ENCODE measurements at places on chromosomes 2 and 18.

DNA sequence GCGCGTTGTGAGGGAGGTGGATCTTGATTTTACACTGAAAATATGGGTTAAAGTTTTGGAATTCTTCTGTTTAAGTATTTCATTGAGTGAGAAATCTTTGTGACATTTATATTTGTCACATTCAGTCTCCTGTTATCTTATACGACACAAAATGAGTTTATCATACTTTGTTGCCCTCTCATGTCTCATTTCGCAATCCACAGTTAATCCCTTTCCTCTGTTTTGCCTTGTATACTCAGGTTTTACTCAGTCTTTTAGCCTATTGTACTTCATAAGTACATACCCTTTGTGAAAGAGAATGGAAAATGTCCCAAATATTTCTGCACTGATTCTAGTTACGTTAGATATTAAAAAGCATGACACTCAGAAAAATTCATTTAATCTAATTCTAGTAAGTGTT lies 142.7 kb downstream of the ATP9B start:
- no peak for DNase-seq

DNA sequence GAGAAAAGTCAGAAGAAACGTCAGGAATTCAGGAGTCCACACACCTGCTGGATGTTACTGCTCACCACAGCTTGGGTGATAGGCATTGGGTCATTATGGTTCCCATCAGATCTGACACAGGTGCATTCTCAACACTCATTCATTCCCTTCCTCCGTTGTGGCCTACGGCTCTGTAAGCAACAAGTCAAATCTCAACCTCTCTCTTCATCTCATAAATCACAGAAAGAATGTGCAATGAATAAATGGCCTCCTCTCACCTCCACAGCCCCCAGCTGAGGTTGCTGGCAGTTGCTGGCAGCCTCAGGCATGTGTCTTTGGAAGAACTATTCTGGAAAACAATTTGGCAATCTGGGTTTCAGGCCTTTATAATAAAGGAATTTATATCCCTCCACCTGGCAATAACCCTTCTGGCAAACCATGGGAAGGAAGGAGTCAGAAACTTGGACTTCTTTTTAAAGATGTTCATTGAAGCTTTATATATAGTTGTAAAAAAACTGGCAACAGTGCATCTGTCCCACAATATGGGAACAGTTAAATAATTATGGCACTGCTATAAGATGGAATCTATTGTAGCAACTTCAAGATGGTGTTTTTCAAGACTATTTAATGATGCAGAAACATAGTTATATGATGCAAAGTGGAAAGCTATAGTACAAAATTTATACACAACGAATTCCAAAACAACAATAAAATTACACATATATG lies 175.4 kb downstream of the ANAPC1 start:
- DNase-seq, result no peak

GRCh38 chr2:239942090-239942489 lies 83.1 kb downstream of the NDUFA10 start:
- no peak for DNase-seq

GRCh38 chr2:61210332-61210981 lies 48.5 kb downstream of the C2orf74 start:
- peak; percentile 70 for DNase-seq

DNA sequence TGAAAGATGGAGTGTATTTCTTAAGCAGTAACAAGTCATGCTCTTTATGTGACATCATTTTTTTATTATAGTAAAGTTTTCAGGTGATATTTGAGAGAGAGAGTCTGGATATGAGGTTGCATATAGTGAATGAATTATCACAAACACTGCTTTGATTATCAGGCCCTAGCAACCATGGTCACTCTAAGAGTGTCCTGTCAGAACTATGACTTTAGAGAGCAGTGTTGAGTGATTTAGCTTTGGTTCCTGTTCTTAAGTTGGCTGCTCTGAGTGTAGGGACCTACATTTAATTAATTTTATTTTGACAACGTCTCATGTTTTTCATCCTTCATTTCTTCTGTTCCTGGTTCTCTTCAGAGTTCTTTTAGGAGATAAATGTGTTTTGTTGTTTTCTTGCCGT lies 275.5 kb downstream of the KCNJ3 start:
- DNase-seq, result peak; percentile 11

DNA sequence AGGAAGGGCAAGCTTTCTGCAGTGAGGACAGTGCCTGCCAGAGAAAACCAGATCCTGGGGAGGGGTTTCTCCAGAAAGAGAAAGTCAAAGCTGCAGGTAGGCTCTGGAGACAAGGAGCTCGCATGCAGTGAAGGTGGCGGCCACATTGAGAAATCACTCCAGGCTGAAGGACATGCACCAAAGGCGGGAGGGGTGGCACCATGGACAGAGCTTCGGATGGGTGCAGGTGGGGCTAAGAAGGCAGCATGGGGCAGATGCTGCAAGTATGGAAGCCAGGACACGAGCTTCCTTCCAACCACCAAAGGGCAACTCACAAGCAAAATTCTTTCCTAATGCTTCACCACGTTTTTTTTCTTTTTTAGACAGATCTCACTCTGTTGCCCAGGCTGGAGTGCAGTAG lies 104.4 kb upstream of the SLC35G4 start:
- DNase-seq, result no peak

- DNase-seq, result no peak
Measured at GRCh38 chr2:18273205-18273604, 287.2 kb downstream of the RDH14 start.

DNA sequence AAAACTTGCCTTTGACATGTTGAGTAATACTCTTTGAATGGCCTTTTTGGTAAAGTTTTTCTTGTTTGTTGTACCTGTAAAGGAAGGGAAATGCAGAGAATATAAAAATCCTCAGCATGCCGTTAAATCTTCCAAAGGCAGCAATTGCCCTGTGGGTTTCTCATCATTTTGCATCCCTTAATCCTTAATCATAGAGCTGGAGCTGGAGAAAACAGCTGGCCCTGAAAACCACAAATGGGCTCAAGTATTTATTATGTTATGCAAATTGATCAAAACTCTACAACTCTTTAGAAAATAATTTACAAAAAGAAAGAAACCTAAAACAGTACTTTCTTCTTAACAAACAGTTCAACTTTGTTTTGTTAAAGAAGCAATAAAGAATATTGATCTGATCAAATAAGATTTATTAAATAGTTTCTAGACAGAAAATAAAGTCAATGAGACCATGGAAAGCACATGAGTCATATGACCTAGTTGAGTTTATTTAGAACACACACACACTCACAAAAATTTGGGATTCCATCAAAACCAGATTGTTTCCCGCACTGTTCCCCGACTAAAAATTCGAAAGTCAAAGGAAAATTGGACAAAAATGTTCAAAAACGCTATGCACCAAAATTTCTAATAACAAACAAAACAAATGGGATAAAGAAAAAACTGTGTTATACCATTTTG lies 309.0 kb downstream of the GULP1 start:
- DNase-seq, result no peak

- no peak for DNase-seq
Measured at GRCh38 chr2:222751238-222751637, 79.8 kb downstream of the MOGAT1 start.

- peak; percentile 94 for DNase-seq
Measured at GRCh38 chr2:238864207-238865014, 16.5 kb downstream of the TWIST2 start.

GRCh38 chr2:56505885-56506284 lies 322.1 kb downstream of the CCDC85A start:
- DNase-seq, result no peak

DNA sequence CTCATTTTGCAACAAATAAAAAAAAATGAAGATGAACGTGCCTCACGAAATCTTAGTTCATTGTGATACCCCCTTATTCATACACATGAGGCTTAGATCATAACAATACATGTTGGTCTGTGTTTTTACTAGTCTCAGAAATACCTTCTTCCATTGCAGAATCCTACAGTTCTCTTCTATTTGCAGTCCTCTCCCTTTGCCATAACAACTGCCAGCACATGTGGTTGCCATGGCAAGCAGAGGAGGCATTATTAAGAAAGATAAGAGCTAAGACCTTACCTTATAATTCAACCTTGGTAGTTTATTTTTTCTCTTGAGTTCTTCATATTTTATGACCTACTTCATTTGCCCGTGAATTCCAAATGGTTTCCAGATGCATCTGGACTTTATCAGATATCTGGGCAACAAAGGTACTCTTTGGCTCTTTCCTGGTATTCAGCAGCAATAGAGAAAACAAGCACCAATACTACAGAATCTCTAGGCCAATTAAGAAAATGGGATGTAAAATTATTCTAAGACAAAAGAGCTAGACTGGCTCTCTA lies 524.0 kb downstream of the CMPK2 start:
- DNase-seq, result no peak

GRCh38 chr2:146978577-146979555 lies 866.0 kb upstream of the ACVR2A start:
- DNase-seq, result no peak

DNA sequence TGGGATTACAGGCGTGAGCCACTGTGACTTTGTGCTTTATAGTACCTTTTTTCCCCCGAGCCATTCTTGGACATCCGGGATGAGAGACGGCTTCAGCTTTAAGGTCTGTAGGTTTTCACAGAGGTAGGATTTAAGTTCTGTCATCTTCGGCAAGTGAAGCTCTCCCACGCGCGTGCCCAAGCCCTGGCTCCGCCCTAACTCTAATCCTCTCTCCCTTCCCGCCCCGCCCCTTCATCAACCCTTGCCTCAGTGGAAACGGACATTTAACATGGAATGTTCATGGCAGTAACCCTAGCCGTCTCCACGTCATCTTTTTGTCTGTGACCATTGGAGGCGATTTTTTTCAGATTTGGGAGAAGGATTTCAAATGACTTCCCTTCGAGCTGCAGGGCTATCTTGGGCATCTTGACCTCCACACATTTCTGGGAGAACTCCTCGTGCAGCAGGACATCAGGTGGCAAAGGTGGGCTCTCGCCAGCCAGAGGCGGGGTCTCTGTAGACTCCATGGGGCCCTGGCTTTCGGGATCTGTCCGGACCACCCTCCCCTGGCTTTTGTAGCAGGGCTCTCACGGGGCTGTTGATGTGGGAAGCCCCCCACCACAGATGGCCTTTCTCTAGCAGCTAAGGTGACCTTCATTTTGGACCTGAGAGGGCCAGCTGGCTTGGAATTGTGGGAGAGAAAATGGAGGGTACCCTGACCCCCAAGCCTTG lies 6.8 kb downstream of the COLEC11 start:
- DNase-seq, result no peak

GRCh38 chr2:25373269-25373981 lies 31.7 kb upstream of the DNMT3A start:
- no peak for DNase-seq

DNA sequence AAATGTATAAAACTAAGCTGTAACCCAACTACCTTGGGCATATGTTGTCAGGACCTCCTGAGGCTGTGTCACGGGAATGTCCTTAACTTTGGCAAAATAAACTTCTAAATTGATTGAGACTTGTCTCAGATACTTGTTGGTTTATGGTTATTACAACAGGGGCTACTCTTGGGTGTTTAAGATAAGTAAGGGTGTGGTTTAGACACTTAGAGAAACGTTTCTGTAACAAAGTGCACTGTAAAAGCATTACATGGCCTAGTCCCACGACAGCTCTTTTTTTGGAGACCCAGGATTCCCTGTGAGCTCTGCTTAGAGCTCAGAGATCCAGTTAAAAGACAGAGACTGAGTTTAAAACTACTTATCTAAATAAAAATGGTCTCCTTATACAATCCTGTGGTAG lies 32.3 kb upstream of the LIPG start:
- no peak for DNase-seq

- DNase-seq, result no peak
Measured at GRCh38 chr2:128573116-128573515, 254.4 kb upstream of the HS6ST1 start.

DNA sequence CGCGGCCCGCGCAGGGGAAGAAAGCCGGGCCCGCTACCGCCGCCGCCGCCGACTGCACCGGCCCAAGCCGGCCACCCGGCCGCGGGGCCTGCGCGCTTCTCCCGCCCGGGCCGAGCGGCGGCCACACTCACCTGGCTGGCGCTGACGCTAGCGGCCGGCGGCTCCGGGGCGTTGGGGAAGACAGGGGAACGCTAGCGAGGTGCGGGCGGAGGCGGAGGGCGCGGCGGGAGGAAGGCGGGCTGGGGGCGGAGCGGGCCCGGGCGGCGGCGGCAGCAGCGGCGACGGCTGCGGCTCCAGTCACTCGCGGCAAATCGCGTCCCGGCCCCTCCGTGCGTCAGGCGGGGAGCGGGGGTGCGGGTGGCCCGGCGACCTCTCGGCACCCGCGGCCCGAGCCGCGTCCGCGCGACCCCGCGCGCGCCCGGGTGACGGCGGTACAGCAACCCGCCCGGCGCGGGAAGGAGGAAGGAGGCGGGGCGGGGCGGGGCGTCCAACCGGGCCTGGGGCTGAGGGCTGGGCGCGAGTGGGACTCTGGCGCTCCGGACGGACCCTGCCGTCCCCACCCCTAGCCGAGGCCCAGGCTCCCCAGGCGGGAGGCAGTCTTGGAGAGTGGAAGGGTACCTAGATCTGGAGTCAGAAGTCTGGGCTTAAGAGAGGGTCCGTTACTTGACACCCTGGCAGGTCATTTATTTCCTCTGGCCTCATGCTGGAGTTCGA lies at the start of gene SESTD1:
Gene SESTD1 (minus strand): TSS at position 465 of the 714 bp plus-strand sequence. CDS start 72,991 bp downstream, outside the sequence.
- peak; percentile 55 for DNase-seq

DNA sequence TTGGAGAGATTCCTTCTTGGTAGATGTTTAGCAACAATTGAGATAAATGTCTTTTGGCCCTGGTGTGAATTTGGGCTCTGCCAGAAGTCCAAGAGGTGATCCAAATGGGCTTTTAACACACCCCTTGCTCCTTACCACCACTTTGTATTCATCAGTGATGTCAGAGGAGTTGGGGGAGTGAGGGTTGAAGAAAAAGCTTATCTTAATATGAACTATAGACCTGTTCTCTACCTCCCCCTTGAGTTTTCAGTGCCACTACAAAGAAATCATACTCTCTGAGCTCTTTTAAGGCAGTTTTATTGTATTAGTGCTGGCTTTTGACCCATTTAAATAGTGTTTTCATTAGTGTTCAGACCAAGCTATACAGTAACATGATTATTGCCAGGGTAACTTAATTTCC lies 229.1 kb downstream of the PHLPP1 start:
- DNase-seq, result no peak

DNA sequence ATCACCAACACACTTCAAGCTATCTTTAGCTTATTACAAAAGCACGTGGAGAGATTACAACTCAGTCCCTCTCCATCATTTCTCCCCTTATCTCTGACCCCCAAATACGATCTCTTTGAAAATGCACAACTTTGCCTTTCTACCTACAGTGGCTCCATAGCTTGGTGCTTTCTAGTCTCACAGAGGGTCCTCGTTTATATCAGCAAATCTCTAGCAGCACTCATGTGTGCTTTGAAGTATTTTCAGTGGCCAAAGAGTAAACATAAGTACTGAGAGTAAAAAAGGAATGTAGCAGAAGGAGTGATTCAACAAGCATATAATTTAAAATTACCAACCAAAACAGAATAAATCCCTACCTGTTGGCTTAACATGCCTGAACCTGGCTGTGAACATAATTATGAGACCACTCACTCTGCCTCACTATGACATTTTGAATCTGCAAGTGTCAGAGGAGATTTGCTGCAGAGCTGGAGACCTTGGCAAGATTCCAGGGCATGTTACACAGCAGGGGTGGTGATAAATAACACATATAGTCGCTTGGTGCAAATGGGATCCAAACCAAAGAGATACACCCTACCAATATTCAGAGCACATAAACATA lies 54.6 kb downstream of the LAMA3 start:
- no peak for DNase-seq

All from NCI-H460 (cell line).